ENCODE measurements at places on chromosomes 12 and 14.

- no peak for DNase-seq
- no peak overlapping the region for H3K27ac ChIP-seq
- H3K27me3 ChIP-seq: no peaks in the 10 kb centered on the region
- peaks cover 69% of the 10 kb centered on the region for H3K4me1 ChIP-seq
- peaks cover 42% of the 10 kb centered on the region for H3K36me3 ChIP-seq
- H3K4me3 ChIP-seq: no peak overlapping the region
These were observed 151.8 kb downstream of the FOXN3 start for GRCh38 chr14:89265234-89265633.

DNA sequence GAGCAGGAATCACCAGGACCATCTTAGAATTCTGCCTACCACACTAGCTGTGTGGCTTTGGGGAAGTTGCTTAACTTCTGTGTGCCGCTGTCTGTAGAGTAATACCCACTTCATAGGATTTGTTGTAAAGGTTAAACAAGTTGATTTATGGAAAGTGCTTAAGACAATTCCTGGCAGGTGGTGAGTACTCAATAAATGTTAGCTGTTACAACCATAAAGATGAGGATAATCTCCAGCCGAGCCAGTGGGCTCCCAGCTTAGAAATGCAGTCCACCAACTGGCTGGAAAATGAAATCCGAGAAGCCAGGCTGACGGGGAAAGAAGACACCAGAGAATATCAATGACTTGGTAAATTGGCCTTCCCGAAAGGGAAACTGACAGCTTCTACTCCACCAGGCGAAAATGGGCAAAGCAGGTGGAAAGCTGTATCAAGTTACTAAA, 173.5 kb downstream of the CHST11 start:
- DNase-seq: no peak
- no peak overlapping the region for H3K27ac ChIP-seq
- H3K27me3 ChIP-seq: no peaks in the 10 kb centered on the region
- peaks cover 22% of the 10 kb centered on the region for H3K36me3 ChIP-seq

GRCh38 chr12:116838365-116838764, 42.9 kb downstream of the HRK start:
- H3K36me3 ChIP-seq: peaks cover 21% of the 10 kb centered on the region
- H3K27ac ChIP-seq: no peak overlapping the region
- H3K4me1 ChIP-seq: no peaks in the 10 kb centered on the region
- no peak for DNase-seq
- H3K4me3 ChIP-seq: no peak overlapping the region
- H3K27me3 ChIP-seq: no peaks in the 10 kb centered on the region

DNA sequence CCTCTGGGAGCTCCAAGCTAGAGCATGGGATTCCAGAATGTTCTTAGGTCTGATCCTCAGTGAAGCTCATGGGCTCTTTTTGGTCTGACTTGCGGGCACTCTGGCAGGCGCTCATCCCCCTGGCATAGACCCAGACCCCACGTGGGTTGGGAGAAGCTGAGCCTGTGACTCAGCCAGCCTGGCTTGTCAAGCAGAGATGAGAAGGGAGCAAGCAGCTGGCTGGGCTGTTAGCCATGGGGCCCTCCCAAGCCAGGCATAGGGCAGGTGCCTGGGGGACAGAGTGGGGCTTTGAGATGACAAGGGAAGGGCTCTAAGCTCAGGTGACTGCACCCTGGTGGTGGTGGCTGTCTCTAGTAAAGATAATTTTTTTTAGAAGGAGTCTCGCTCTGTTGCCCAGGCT, 80.3 kb upstream of the NOS1 start:
- H3K4me1 ChIP-seq: no peaks in the 10 kb centered on the region

GRCh38 chr14:57209561-57209960, 59.1 kb downstream of the EXOC5 start:
- peaks cover 67% of the 10 kb centered on the region for H3K36me3 ChIP-seq
- no peak overlapping the region for H3K4me3 ChIP-seq
- no peak for DNase-seq
- H3K27ac ChIP-seq: no peak overlapping the region
- H3K4me1 ChIP-seq: no peaks in the 10 kb centered on the region
- H3K27me3 ChIP-seq: no peaks in the 10 kb centered on the region

DNA sequence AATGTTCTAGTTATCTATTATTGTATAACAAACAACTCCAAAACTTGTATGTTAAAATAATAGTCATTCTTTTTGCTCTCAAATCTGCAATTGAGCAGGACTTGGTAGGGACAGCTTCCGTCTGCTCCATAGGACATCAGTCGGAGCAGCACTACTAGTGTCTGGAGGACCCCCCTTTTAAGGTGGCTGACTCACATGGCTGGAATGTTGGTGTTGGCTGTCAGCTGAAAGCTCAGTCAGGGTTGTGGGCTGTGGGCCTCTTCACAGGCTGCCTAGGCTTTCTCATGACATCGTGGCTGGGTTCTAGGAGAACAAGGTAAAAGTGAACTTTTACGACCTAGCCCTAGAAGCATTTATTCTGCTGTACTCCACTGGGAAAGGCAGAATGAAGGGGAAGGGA, 160.6 kb downstream of the ANO4 start:
- H3K27me3 ChIP-seq: no peaks in the 10 kb centered on the region
- no peak overlapping the region for H3K27ac ChIP-seq
- DNase-seq: no peak
- H3K36me3 ChIP-seq: no peaks in the 10 kb centered on the region
- H3K4me3 ChIP-seq: no peak overlapping the region
- H3K4me1 ChIP-seq: no peaks in the 10 kb centered on the region

- H3K27me3 ChIP-seq: no peaks in the 10 kb centered on the region
- DNase-seq: peak; percentile 72
- peak overlapping the region; percentile 97 for H3K4me3 ChIP-seq
- H3K4me1 ChIP-seq: peaks cover 38% of the 10 kb centered on the region
These were observed 594 bp downstream of the ZCCHC8 start for GRCh38 chr12:122499991-122500684.

DNA sequence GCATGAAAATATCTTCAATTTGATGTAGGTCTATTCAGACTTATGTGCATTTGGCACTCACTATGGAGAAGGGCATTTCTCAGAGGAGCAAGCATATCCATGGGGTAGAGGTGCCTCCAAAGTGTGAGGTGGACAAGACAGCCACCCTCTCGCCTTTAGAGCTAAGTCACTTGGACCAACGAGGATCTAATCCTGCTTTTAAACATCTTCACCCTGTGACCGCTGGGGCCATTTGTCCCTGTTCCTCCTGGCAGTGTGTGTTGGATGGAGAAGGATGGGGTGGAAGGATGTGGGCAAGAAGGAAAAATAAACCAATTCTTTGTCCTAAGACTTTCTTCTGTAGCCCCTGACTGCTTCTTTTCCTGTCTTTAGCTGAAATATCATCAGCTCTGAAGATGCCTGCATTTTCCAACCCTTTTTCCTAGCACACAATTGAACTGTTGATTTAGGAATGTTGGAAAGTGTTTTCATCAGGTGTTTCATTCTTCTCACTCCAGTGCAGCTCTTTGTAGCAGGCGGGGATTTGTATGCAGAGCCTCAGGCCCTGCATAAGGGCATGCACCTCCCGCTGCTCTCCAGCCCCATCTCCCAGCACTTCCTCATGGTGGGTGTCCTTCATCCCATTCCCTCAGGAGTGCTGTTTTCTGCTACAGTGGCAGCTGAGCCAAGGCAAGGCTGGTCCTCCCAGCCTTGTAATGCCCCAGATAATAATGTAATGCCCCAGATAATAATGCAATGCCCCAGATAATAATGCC, 5.3 kb downstream of the FGF6 start:
- H3K4me3 ChIP-seq: no peak overlapping the region
- H3K4me1 ChIP-seq: peaks cover 10% of the 10 kb centered on the region
- no peaks in the 10 kb centered on the region for H3K36me3 ChIP-seq
- no peak overlapping the region for H3K27ac ChIP-seq
- no peaks in the 10 kb centered on the region for H3K27me3 ChIP-seq

- no peaks in the 10 kb centered on the region for H3K27me3 ChIP-seq
- H3K4me3 ChIP-seq: no peak overlapping the region
- H3K27ac ChIP-seq: no peak overlapping the region
- no peak for DNase-seq
- no peaks in the 10 kb centered on the region for H3K36me3 ChIP-seq
These were observed 150.3 kb downstream of the DAD1 start for GRCh38 chr14:22438742-22439141.

DNA sequence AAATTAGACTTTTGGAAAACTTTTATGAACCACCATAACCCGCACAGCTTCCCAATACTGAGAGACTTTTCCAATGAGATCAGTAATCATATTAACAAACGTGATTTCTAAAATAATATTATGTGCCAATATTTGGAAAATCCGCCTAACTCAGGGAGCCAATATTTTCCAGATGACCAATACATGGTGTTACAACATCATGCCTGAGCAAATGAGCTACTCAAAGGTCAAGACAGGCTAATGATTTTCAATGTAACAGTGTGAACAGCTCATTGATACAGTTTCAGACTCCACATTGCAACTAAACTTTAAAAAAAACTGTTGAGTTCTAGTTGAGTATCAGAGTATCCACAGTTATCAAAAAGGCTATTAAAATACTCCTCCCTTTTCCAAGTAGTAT, 46.8 kb downstream of the RNF34 start:
- H3K4me1 ChIP-seq: peaks cover 17% of the 10 kb centered on the region
- H3K4me3 ChIP-seq: no peak overlapping the region
- peak overlapping the region; percentile 9 for H3K27ac ChIP-seq
- no peak for DNase-seq
- no peaks in the 10 kb centered on the region for H3K27me3 ChIP-seq

DNA sequence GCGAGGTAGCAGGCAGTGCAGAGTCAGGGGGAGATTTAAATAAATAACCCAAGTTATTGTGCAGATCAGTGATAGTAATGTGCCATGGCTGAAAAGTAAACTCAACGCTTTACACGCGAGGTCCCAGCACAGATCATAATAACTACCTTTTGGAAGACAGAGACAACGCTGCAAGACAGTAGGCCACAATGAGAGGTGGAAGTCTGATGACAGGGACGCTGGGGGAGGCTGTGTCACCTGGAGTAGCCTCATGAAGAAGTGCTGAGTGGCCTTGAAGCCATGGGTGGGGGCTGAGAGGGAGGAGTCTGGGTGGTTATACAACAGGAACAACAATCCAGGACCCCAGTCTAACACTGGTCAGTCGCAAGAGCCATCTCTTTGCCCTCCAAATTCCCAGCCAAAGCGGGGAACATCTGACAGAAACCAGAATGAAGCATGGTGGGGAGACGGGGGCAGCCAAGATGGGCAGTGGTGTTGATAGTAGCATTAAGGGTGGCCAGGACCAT, 28.2 kb downstream of the ANO2 start:
- no peak overlapping the region for H3K27ac ChIP-seq
- no peak overlapping the region for H3K4me3 ChIP-seq
- peaks cover 10% of the 10 kb centered on the region for H3K27me3 ChIP-seq
- no peak for DNase-seq

DNA sequence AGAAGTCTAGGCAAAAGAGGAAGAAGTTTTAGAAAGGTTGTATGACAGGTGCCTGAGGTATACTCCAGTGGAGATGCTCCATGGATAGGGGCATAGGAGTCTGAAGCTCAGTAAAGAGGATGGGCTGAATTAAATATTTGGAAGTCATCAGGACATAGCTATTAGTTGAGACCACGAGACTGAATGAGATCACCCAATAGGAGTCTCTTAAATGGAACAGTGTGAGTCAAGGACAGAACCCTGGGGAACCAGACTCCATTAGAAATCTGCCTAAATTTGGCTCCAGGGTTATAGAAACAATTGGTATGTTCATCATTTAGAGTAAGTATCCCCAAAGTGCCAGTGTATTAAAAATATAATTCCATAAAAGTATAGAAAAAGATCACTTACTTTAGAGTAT, 172.6 kb downstream of the PRKCH start:
- H3K4me3 ChIP-seq: no peak overlapping the region
- H3K4me1 ChIP-seq: peaks cover 26% of the 10 kb centered on the region
- DNase-seq: no peak
- no peak overlapping the region for H3K27ac ChIP-seq
- H3K27me3 ChIP-seq: no peaks in the 10 kb centered on the region

DNA sequence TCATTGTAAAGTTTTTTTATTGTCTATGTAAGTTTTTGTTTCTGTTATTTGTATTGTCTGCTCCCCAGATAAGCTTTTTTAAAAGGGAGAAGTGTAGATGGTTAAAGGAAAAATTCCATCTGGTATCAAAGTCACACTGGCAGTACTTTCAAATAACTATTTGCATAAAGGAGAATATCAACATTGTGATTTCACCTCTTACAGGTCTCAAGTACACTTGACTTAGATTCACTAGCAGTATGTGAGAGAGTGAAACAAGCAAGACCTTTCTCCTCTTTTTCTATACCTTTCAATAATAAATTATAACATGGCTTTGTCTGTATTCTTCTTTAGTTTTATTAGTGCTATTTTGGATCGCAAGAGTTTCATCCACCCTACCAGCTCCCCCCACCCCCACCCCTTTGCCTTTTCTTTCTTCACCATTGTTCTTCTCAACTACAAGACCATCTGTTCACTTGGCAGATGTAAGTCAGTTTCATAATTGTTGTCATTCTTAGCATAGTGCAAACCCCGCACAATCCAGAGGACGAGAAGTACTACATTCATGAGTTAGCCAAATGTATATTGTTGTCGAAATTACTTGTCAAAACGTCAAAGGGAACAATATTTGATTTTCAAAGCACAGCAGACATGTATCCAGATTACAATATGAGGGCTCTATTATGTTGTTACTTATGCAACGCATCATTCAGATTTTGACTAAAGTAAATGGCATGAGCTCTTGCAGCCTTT, 602.7 kb upstream of the FLRT2 start:
- H3K4me3 ChIP-seq: no peak overlapping the region
- DNase-seq: no peak
- H3K27ac ChIP-seq: no peak overlapping the region
- no peaks in the 10 kb centered on the region for H3K27me3 ChIP-seq
- H3K36me3 ChIP-seq: no peaks in the 10 kb centered on the region

GRCh38 chr14:99584823-99585222, 19.2 kb downstream of the CCDC85C start:
- H3K4me3 ChIP-seq: no peak overlapping the region
- peaks cover 3% of the 10 kb centered on the region for H3K4me1 ChIP-seq
- no peaks in the 10 kb centered on the region for H3K36me3 ChIP-seq
- H3K27ac ChIP-seq: no peak overlapping the region
- DNase-seq: no peak

DNA sequence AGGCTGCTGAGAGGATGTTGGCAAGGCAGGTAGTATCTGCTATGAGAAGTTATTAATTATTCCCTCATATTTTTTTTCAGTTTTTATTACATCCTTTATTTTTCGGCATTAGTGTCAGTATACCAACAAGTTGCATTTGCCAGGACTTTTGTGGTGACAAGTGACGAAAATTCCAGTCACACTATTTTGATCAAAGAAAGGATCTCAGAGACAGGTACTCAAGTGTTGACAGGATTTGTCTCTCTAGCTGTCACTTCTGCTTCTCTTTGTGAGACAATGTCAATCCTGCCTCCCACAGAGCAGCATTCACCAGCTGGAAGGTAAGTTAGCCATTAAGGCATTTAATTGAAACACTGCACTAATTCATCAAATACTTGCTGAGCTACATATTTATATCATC, 18.0 kb upstream of the IFNG start:
- H3K4me3 ChIP-seq: no peak overlapping the region
- no peaks in the 10 kb centered on the region for H3K27me3 ChIP-seq
- no peaks in the 10 kb centered on the region for H3K36me3 ChIP-seq
- H3K27ac ChIP-seq: peak overlapping the region; percentile 34
- DNase-seq: no peak
